ENCODE measurements at places on chromosomes 2 and 18.

DNA sequence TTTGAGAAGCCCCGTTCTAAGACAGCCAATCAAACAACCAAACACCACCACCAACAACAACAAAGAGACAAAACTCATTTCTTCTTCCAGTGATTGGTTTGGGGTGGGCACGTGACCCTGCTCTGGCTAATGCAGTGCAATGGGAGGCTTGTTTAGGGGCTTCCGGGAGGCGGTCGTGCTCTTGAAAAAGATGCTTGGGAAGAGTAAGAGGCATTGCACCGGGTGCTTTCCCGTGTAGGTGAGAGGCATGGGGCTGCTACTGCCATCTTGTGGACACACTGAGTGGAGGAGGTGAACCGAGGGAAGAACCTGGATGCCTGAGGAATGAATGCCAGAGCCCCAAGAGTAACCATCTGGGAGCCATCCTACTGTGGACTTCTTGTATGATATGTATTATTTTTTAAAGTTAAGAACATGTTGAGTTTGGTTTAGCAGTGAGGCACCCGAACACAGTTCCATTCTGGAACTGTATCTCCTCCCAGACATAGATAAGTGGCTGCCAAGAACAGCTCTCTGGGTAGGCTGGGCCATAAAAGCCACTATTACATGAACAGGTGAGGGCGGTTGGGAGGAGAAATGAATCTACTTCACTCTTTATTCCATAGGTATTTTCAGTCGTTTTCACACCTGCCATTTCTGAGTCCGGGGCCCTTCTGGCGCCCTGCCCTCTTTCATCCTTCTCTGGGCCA, 19.1 kb upstream of the ARHGAP25 start:
- H3K36me3 ChIP-seq = no peaks in the 10 kb centered on the region
- no peak overlapping the region for H3K27ac ChIP-seq
- DNase-seq = peak; percentile 52
- H3K4me1 ChIP-seq = peaks cover 63% of the 10 kb centered on the region
- no peaks in the 10 kb centered on the region for H3K27me3 ChIP-seq
- H3K4me3 ChIP-seq = peak overlapping the region; percentile 38

GRCh38 chr2:53629501-53629900, 138.1 kb upstream of the CHAC2 start:
- H3K4me3 ChIP-seq = no peak overlapping the region
- no peak overlapping the region for H3K27ac ChIP-seq
- no peaks in the 10 kb centered on the region for H3K27me3 ChIP-seq
- H3K4me1 ChIP-seq = no peaks in the 10 kb centered on the region
- DNase-seq = no peak

GRCh38 chr18:76805221-76805620, 17.1 kb upstream of the ZNF236 start:
- DNase-seq = no peak
- H3K4me3 ChIP-seq = no peak overlapping the region
- H3K27ac ChIP-seq = no peak overlapping the region
- no peaks in the 10 kb centered on the region for H3K36me3 ChIP-seq
- no peaks in the 10 kb centered on the region for H3K27me3 ChIP-seq

- no peak for DNase-seq
- no peaks in the 10 kb centered on the region for H3K36me3 ChIP-seq
- no peaks in the 10 kb centered on the region for H3K27me3 ChIP-seq
- H3K4me1 ChIP-seq = peaks cover 5% of the 10 kb centered on the region
Measured at GRCh38 chr2:177553176-177553884, 160.8 kb downstream of the AGPS start.

DNA sequence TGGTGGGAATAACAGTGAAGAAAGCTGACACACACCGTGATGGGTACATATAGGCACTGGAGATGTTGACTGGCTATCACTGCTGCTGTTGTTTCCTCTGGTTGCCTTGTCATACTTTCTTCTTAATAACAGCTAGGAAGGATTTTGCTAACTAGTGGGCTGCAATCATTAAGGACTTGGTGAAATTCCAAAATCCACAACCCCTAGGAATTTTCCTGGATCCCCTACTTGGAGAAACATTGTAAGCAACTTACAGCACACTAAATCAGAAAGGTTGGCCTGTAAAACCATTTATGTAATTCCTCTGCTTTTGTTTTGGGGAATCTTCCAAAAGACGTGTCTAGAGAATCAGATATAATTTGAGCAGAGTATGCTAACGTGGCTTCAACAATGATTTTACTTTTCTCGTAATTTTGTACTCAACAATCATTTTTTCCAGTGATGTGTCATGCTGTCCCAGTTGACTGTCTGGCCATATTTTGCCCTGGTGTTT, 8.0 kb upstream of the COL3A1 start:
- H3K4me1 ChIP-seq = no peaks in the 10 kb centered on the region
- no peak overlapping the region for H3K27ac ChIP-seq
- no peaks in the 10 kb centered on the region for H3K36me3 ChIP-seq
- no peaks in the 10 kb centered on the region for H3K27me3 ChIP-seq
- H3K4me3 ChIP-seq = no peak overlapping the region

DNA sequence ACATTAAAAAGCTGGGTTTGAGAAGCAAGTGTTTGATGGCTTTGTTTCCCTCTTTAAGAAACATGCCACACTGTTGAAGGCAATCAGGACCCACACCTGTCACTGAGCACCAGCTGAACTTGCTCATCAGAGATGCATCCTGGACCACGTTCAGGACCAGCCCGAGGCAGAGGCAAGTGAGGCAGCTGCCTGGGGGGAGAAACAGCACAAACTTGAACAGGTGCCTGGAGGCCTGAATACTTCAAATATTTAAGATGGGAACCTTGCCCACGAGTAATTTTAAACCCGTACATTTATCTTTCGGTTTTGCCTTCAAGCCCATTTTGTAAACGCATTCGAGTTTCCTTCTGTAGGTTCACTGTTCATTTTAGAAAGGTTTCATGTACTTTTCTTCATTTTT, 421.3 kb downstream of the NYAP2 start:
- no peak for DNase-seq
- no peaks in the 10 kb centered on the region for H3K36me3 ChIP-seq
- no peak overlapping the region for H3K27ac ChIP-seq
- H3K27me3 ChIP-seq = no peaks in the 10 kb centered on the region
- no peaks in the 10 kb centered on the region for H3K4me1 ChIP-seq
- H3K4me3 ChIP-seq = no peak overlapping the region

DNA sequence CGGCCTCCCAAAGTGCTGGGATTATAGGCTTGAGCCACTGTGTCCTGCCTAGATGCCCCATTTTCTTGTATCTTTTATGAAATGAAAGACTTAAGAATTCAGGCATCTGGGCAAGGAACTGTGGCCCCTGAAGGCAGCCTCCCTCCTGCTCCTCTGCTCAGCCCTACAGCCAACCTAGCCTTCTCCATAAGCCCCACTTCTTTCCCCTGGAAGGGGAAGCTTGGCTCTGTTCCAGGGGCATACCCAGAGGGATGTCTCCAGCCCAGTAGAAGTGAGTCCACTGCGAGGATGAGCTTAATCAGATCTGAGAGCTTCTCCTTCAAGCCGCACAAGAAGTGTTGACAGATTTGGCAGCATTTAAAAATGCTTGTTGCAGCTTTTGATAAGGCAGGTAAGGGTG, 39.7 kb downstream of the RHOB start:
- H3K36me3 ChIP-seq = no peaks in the 10 kb centered on the region
- H3K4me3 ChIP-seq = no peak overlapping the region
- no peak overlapping the region for H3K27ac ChIP-seq
- no peak for DNase-seq
- H3K4me1 ChIP-seq = no peaks in the 10 kb centered on the region

DNA sequence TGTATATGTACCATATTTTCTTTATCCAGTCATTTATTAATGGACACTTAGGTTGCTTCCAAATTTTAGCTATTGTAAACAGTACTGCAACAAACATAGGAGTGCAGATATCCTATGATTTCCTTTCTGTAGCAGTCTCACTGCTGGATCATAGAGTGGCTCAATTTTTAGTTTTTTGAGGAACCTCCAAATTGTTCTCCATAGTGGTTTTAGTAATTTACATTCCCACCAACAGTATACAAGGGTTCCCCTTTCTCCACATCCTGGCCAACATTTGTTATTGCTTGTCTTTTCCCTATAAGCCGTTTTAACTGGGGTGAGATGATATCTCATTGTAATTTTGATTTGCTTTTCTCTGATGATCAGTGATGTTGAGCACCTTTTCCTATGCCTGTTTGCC, 114.3 kb downstream of the TMEM17 start:
- H3K4me3 ChIP-seq = no peak overlapping the region
- DNase-seq = no peak
- no peaks in the 10 kb centered on the region for H3K4me1 ChIP-seq
- H3K36me3 ChIP-seq = no peaks in the 10 kb centered on the region
- no peaks in the 10 kb centered on the region for H3K27me3 ChIP-seq
- H3K27ac ChIP-seq = no peak overlapping the region

DNA sequence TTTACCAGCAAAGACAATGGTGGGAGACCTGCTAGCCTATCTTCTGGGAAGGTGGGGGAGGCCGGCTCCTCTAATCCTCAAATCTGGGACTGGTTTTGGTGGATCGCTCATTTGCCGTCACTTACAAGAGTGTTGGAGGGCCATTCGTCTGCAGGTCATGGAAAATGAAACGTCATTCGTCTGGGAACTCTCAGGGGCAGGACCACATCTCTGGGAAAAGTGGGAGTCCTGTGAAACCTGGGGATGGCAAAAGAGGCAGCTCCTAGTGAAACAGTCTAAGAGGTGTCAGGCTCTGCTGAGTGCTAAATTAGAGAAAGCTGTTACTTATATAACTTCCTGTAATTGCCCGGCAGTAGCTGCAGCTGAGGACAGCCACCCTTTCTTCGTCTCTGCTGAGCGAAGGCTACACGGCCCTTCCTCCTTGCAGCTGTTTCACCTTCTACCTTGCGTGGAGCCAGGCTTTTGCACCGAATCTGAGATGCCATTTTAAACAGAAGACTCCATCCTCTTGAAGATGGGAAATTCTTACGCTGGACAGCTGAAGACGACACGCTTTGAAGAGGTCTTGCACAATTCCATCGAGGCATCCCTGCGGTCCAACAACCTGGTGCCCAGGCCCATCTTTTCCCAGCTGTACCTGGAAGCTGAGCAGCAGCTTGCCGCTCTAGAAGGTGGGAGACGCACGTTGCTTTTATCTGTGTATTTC, 22.4 kb downstream of the GREB1 start:
- no peak for DNase-seq
- no peak overlapping the region for H3K27ac ChIP-seq
- H3K4me1 ChIP-seq = no peaks in the 10 kb centered on the region
- H3K4me3 ChIP-seq = no peak overlapping the region
- H3K36me3 ChIP-seq = no peaks in the 10 kb centered on the region

- no peak for DNase-seq
- H3K27me3 ChIP-seq = peaks cover 3% of the 10 kb centered on the region
- H3K4me3 ChIP-seq = no peak overlapping the region
- H3K27ac ChIP-seq = no peak overlapping the region
- peaks cover 5% of the 10 kb centered on the region for H3K4me1 ChIP-seq
Measured at GRCh38 chr18:58038063-58038462, 6.0 kb upstream of the NEDD4L start.
